Dorsolateral prefrontal cortex (tissue), 122 donors: ENCODE measurements at places on chromosomes 7 and 10. TPM values are rescaled to one million over a fixed set of nuclear protein-coding genes. Genes with fewer than 3 reads are reported as not detected.

Gene OR2A42
- total RNA-seq: not detected

Gene AMPH
- 157 TPM for total RNA-seq

Gene BUD31
- total RNA-seq: 50.8 TPM

Gene NRCAM
- 446 TPM for total RNA-seq

Gene FAS
- 12.4 TPM for total RNA-seq

GRCh38 chr10:128186959-128187787 is 61.0 kb upstream of the MKI67 start:
- no peak for DNase-seq

DNA sequence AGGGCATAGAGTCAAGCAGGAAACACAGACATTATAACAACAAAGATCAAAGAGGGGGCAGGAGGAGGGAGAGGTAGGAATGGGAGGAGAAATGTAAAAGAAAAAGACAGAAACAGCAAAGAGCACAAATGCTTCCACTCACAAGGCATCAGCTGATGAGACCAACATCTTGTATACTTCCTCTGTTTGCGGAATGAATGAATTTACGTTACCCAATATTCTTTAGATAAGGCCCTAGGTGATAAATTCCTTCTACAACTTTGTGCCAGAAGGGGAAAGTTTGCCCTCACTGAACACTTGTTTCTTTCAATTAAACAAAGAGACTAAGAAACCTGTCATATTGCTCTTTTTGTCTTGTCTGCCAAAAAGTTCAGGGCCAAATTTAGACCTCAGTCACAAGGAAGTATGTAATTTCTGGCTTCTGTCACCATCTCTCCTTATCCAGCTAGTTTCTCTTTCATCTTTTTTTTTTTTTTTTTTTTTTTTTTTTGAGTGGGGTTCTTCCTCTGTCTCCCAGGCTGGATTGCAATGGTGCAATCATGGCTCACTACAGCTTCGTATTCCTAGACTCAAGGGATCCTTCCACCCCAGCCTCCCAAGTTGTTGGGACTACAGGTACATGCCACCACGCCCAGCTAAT is 116.4 kb upstream of the NANOS1 start:
- no peak for DNase-seq

DNA sequence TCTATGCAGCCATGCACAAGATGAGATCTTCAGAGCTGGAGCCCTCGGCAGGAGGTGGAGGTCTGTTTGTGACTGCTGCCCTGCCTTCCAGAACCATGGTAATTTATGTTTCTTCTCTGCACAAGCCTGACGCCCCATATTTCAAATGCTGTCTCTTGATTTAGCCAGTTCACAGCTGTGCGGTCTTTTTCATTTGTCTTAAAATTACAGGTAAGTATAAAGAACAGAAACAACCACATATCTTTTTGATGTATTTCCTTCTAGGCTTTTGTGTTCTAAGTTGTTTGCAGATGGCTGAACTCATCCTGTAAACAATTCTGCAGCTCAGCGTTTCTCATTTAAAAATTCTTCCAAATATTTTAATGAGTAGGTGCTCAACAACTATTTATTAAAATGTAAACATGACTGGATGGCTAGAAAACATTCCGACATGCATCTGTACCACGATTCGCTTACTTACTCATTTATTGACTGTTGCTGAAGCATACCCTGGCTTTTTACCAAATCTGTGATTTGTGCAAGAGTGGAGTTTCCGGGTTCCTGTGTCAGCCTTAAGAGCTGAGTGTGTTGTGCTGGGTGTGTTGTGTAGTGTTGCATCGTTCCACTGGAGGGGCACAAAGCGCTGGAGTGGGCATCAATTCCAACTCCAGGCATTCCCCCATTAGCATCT is 58.9 kb downstream of the PIP4K2A start:
- DNase-seq: no peak

- no peak for DNase-seq
Measured at GRCh38 chr7:11239316-11239715, 265.6 kb downstream of the PHF14 start.

DNA sequence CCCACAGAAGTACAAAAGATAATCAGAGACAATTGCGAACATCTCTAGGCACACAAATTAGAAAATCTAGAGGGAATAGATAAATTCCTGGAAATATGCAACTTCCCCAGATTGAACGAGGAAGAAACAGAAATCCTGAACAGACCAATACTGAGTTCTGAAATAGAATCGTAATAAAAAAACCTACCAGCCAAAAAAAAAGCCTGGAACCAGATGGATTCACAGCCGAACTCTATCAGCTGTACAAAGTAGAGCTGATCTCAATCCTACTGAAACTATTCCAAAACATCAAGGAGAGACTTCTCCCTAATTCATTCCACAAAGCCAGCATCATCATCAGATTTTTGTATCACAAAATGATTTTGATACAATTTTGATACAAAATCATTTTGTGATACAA is 206.4 kb downstream of the REEP3 start:
- no peak for DNase-seq

DNA sequence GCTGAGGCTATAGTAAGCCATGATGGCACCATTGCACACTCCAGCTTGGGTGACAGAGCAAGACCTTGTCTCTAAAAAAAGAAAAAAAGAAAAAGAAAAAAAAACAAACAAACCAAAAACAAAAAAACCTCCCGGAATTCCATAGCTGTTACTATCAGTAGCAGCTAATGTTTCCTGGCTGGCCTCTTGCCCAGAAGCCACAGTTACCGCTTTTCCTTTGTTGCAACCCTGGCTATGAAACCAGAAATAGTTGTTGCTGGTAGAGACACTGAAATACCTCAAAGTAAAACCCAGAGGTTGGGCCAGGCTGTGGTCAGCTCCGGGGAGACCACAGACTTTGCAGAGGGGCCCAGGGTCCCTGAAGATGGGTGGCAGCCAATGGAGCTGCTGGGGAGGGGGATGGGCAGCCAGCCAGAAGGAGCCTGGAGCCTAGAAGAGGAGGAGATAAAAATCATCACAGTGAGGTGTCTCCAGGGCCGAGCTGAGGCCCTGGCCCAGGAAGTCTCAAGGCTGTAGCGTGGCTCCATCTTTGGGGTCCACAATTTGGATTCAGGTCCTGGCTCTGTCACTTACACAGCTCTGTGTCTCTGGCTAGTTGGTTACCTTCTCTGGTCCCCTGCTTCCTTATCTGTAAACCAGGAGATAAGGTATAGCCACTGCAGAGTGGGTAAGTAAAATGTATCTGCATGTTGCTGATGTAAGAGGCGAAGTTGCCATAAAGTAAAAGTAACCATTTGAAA is 3.4 kb upstream of the CHST12 start:
- DNase-seq: peak; percentile 55

- DNase-seq: peak; percentile 9
Measured at GRCh38 chr10:132848951-132849545, 63.1 kb upstream of the NKX6-2 start.

- no peak for DNase-seq
Measured at GRCh38 chr7:44274623-44274975, 50.8 kb downstream of the CAMK2B start.

DNA sequence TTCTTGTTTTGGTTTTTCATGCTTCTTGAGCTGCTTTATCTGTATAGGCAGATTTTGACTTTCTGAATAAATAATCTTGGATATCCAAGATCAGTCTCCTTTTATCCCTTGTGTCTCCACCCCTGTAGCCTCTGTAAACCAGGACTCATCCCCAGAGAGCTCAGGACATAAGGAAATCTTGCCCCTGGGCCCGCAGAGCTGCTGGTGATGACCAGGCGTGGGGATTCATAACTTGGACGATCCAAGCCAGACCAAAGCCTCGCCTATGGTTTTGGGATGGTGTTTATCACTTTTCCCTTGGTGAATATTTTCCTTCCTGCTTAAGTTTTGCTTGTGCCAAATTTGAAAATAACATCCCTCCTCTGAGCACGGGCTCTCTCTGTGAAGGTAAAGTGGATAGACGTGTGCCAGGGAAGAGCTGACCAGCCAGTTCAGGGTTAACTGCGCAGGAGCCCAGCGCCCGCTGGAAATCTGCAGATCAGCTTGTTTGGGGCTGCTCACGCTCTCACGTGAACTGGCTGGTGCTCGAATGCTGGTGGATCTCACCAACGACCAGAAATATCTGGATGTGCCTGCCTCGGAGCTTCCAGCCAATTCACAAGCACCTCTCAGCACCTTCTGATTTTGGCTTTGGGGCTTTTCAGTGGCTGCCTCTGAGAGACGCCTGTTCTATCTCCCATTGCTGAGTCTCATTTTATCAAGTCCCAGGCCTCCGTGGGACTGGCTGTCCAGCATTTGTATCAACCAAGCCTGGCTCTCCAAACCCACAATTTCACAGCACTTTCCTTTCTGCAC is 132.1 kb upstream of the BTBD16 start:
- DNase-seq: no peak

GRCh38 chr7:6232116-6232515 is 40.3 kb downstream of the CYTH3 start:
- DNase-seq: no peak

- no peak for DNase-seq
Measured at GRCh38 chr7:20932785-20933527, 146.3 kb upstream of the SP8 start.

- no peak for DNase-seq
Measured at GRCh38 chr10:69223028-69223342, 2.9 kb downstream of the HKDC1 start.

DNA sequence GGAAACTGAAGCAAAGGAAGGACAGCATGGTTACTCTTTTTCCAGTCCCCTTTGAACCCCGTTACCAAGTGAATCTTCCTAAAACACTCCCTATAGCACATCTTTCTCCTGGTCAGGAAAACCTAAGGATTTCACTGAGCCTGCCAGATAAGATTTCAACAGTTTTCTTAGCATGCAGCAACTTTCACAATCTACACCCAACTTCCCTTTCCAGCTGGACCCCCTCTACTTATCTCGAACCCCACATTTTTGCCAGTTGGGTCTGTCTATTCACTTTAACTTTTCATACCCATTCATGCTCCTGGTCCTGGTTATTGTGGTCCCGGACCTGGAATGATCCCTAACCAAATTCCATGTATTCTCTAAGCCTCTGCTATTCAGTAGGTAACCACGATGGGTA is 14.9 kb upstream of the CPVL start:
- no peak for DNase-seq

- DNase-seq: no peak
Measured at GRCh38 chr10:70302292-70302691, 18.5 kb upstream of the NPFFR1 start.

DNA sequence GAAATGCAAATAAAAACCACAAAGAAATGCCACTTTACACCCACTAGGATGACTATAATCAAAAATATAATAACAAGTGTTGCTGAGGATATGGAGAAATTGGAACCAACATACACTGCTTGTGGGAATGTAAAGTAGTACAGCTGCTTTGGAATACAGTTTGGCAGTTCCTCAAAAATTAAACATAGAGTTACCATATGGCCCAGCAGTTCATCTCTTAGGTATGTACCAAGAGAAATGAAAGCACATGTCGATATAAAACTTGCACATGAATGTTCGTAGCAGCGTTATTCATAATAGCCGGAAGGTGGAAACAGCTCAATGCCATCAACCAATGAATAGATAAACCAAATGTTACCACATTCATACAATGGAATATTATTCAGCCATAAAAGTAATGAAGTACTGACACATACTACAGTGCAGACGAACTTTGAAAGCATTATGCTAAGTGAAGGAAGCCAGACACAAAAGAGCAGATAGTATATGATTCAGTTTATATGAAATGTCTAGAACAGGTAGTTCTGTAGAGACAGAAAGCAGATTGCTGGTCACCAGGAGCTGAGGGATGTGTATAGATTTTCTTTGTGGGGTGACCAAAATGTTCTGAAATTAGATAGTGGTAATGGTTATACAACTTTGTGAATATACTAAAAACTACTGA is 12.4 kb downstream of the BCAP29 start:
- DNase-seq: no peak

DNA sequence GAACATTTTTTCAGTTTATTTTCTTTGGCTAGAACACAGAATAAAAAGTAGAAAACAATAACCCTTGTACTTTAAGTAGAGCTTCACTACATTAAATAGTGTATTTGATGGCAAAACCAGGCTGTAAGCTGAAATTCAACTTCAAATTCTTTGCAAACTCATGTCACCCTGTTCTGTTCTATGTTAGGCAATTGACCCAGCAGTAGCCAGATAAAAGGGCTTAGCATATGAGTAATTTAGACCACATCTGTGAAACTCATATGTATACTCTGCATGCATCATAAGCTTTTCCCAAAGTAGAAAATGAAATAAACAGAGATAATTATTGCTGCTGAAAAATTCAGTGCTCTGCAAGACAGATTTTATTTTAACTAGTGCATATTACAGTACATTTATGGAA is 150.2 kb downstream of the GNAI1 start:
- DNase-seq: no peak

- DNase-seq: peak; percentile 59
Measured at GRCh38 chr10:31749981-31750840, 178.4 kb downstream of the ARHGAP12 start.

DNA sequence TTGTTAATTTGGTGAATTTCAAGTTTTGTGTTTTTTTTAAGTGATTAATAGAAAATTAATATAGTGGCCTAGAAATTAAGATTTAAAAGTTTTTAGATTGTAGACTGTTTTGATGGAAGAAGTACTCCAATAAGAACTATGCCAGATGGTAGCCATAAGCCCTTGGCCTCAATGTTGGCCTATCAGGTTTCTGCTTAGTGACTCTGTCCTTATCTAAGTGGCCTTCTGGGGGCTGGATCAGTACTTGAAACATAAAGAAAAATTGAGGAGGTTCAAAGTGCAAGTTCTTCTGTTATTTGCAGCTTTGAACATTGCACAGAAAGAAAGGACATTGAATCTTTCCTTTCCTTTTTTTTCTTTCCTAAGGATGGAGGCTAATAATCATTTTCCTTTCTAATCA is 9.9 kb downstream of the CCDC126 start:
- DNase-seq: no peak

DNA sequence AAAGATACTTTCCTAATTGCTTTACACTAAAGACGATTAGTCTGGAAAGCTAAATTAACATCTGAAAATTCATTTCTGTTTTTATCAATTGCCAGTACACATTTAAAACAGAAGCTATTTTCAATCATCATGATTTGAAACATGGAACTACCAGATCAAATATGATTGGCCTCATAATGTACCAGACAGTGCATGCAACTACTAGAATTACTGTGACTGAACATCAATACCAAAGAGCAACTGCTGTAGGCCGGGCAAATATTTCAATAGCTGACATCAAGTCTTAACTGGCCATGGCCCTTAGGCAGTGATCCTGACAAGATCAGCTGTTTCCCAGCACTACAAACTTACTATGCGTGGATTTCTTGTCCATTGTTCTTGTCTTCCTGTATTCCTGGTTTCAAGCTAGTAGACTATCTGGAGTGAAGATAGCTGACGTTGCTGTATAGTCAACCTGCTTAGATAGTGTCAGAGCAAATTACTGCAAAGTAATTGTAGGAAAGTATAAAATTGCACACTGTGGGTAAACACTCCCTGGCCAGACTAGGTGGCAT is 21.7 kb upstream of the WNT16 start:
- no peak for DNase-seq

DNA sequence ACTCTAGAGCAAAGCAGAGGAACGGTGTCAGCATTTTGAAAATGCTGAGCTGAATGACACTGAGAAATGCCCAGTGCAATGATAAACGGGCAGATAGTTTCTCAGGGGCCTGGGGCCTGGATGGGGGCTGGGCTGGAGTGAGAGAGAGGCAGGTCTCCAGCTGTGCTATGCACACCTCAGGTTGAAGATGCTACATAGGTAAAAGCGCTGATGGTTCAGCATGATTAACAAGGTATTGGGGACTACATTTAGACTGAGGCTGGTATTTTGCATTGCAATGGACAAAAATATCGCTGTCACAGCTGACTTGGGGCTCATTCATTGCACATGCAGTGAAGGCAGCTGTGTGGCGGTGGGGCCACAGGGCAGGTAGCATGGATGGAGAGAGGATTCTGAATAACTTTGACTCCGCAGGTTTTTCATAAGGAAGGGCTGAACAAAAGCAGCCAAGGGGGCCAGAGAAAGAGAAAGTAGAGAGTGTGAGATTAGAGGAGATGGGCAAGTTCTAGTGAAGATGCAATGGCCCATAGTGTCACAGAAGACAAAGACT is 290.8 kb upstream of the ZNF32 start:
- DNase-seq: no peak
